ENCODE measurements at places on chromosomes 7 and 10. TPM values are rescaled to one million over a fixed set of nuclear protein-coding genes. Genes with fewer than 3 reads are reported as not detected.

DNA sequence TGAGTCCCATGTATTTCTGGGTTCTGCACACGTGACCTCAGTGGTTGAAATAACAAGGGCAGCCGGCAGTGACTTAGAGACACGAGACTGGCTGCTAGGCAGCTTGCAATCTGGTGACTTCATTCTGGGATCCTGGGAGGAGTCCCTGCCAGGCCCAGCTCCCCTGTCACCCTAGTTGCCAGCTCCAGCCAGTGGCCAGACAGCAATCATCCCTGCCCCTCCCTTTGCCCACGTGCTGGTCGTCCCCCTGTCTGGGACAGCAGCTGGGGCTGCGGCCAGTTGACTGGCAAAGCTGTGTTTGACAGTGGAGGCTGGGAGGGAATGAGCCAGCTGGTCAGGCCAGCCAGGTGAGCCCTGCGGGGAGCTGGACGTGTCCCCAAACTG, 30.0 kb downstream of the ADGRA1 start:
- no peak for DNase-seq

MYOF gene
- total RNA-seq, result 9.2 TPM

DNA sequence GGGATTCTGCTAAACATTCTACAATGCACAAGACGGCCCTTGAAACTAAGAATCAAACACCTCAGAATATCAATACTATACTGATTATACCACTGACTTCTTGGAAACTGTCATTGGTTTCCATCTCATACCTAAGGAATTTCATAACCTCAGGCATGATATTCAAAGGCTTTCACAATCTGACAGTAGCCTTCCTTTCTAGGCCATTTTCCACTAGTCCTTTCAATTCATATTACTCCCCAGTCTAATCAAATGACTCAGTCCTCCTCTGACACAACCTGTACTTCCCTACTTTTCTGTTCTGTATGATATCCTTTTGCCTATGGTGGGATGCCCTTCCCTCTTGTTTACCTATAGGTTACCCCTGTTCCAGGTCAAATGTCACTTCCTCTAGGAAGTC, 48.3 kb downstream of the CSTF2T start:
- no peak for DNase-seq

ACTL6B gene
- total RNA-seq, result not detected

GRCh38 chr7:2474224-2474623, 2.0 kb downstream of the GRIFIN start:
- DNase-seq, result no peak

CADPS2 gene
- total RNA-seq, result not detected

DNA sequence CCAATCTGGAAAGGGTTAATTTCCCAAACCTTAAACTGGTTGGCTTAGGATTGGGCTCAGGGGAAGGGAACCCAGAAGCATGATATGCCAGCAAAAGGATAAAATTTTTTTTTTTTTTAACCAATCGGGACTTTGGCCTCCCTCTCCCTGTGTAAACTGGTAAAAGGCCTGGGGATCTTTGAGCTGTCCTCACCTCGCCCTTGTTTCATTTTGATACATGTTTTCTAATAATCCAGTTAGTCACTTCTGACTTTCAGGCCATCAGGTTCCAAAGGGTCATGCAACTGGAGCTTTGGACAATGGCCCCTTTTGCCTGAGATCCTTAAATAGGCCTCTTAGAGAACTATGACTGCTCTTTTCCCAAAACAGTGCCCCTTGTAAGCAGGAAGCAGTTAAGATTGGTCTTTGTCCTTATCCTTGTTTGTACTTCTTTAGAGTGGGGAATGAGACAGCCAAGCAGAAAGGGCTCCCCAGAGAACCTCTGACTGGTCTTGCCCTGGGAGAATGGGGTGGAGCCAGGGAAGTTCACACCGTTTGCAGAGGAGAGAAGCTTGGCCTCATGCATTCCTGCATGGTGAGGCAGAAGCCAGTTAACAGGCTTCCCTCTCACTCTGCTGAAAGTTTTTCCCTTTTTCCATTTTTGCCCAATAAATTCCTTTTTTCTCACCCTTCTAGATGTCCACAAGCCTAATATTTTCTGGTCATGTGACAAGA, 424.2 kb upstream of the CNTNAP2 start:
- DNase-seq, result no peak

GRCh38 chr10:102335184-102335583, 60.3 kb upstream of the NFKB2 start:
- no peak for DNase-seq

MNX1 gene
- total RNA-seq, result 0.22 TPM

DNA sequence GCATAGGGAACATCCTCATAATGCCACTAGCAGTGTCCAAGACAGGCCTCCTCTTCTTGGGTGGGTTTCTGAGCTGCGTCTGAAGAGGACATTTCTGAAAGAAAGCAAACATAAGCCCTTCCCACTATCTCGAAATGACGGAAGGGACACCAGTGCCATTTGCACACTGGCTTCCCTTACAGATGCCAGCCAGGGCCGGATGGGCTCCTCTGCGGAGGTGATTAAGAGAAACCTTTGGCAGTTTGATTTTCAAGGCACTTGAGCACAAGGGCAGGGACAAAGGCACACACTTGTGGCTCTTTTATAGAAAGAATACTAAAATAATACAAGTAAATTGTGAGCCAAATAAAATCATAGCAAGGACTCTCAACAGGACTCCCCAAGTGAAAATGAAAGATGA, 106.6 kb upstream of the CELF2 start:
- no peak for DNase-seq

GRCh38 chr7:981793-982510, 1.0 kb upstream of the CYP2W1 start:
- DNase-seq, result no peak

- DNase-seq, result no peak
Observed at GRCh38 chr10:78336402-78336791, 302.7 kb downstream of the RPS24 start.

TMEM270 gene
- not detected for total RNA-seq

GRCh38 chr10:89469517-89469916, 55.1 kb downstream of the IFIT5 start:
- DNase-seq, result no peak

RTKN2 gene
- total RNA-seq, result not detected

ASCC1 gene
- 26.0 TPM for total RNA-seq

- no peak for DNase-seq
Observed at GRCh38 chr7:805261-805660, 27.0 kb upstream of the SUN1 start.

- DNase-seq, result no peak
Observed at GRCh38 chr10:117345143-117345542, 30.1 kb downstream of the PDZD8 start.

Measured in Karpas-422 (cell line).